ENCODE measurements at places on chromosomes 2 and 18.

DNA sequence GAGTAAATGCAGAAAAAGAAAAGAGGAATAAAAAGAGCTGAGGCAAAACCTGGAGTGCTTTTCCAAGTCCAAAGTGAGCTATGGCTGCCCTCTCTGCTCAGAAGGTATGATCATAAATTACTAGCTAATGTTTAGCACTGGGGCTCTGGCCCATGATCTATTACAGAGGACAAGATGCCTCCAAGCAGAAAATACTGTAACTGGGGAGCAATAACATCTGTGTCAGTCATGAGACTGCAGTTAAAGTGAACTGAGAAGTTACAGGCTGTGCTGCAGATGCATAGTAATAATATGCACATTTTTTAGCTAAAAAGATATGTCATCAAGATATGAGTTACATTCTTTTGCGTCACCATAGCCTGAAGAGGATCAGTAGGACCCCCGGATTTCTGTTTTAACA, 209.4 kb upstream of the RBBP8 start:
- no peak for DNase-seq

- no peak for DNase-seq
These were observed 301.8 kb upstream of the ID2 start for GRCh38 chr2:8380026-8380425.

- no peak for DNase-seq
These were observed 1218.5 kb downstream of the SUCLG1 start for GRCh38 chr2:83240611-83241010.

DNA sequence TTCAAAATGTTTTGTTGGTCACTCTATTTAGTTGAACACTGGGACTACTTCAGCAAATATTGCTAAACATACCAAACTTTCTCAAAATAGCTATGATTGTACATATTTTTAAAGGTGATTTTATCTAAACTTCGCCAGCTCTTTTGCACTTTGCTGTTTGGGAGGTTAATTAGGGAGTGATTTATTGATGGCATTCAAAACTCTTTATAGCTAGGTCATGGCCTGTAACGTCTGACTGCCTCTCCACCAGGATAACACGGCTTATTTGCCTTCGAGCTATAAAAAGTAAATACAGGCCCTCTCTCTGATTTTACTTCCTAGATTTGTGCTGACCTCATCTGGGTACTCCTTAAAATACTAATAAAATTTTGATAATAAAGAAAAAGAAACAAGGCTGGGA, 931.9 kb downstream of the DCDC2C start:
- DNase-seq: no peak

DNA sequence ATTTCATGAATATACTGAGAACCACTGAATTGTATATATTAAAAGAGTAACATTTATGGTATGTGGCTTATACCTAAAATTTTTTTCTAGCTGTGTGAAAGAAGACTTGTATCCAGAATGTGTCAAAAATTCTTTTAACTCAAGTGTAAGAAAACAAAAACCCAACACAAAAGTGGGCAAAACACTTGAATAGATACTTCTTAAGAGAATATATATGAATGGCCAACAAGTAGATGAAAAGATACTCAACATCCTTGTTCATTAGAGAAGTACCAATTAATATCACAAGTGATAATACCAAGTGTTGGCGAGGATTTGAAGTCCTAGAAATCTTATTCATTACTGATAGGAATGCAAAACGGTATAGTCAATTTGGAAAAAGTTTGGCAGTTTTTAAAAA, 107.2 kb upstream of the MYO3B start:
- no peak for DNase-seq

- no peak for DNase-seq
These were observed 6.0 kb upstream of the ARL4C start for GRCh38 chr2:234502919-234503285.

GRCh38 chr2:196336207-196336606, 164.8 kb upstream of the STK17B start:
- no peak for DNase-seq

GRCh38 chr2:72961036-72961720, 43.9 kb downstream of the EMX1 start:
- no peak for DNase-seq

DNA sequence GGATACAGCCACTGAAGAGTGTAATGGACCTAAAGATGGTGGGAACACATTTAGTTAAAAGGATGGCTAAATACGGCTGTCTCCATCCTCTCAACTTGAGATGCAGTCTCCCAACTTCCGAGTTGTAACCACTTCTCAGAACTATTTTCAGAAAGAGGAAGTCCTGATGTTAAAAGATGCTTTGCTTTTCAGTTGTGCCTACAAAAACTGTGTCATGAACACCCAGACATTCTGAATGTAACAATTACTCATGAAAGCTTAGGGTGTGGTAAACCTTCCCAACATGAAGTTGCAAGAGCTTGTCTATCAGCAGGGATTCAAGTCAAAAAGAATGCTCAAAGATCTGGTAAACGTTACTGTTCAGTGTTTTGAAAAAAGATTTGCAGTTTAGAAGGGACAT, 147.9 kb downstream of the DOCK10 start:
- DNase-seq: no peak

DNA sequence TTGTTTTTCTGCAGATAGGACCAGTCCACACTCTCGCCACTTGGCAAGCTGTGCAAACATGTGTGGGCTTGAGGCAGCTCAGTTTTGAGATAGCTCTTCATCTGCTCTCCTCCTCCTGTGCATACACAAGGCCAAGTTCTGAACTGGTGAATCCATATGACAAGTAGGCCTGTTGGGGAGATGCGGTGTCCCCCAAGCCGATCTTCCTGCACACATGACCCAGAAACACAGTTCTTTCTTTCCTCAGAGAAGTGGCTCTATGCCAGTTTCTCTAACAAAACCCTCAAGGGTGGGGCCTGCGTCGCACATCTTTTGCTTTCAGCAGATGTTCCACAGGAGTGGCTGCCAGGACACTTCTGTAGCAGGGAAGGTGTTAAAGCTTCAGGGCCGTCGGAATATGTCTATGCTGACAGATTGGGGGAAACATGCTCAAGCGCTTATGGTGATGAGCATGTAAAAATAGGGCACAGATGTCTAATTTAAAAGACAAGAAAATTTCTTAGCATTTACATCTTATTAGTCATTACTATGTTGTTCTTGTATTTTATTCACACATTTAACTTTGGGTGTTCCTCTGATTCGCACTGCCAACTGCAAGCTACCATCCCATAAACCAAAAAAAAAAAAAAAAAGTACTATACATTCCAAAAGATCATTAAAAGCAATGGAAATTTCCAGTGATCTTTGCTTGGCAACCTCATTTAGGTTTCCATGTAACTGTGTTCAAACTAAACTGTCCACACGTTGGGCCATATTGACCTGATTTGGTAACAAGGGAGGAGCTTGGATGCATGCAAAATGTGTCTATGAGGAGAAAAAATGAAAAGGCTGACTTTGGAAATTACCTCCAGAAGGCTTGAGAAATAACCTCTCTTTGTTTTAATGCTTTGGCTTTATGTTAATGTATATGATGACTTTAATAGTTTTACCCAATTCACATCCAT, 1055.5 kb upstream of the KLHL29 start:
- no peak for DNase-seq

- DNase-seq: no peak
These were observed 91.1 kb downstream of the C2orf74 start for GRCh38 chr2:61253136-61253535.

GRCh38 chr2:50513724-50514123, 518.2 kb downstream of the NRXN1 start:
- no peak for DNase-seq

DNA sequence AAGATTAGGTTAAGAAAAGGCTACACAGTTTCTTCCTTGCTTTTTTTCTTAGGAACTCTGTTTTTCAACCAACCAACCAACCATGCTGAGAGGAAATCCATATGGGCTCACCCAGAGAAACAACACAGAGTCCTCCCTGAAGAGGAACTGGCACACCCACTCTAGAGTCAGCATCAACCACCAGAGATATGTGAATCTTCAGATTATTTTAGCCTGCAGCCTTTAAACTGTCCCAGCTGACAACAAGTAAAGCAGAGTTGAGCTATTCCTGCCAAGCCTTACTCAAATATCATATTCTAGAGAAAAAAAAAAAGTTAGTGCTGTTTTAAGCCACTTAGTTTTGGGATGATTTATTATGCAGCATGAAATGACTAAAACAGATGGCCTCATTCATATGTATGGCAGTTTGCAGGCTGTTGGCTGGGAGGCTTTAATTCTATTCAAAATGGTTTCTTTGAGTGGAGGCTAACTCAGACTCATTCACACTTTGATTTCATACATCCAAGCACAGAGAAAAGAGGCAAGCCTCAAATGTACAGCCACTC, 1637.7 kb upstream of the LRRTM1 start:
- DNase-seq: no peak

DNA sequence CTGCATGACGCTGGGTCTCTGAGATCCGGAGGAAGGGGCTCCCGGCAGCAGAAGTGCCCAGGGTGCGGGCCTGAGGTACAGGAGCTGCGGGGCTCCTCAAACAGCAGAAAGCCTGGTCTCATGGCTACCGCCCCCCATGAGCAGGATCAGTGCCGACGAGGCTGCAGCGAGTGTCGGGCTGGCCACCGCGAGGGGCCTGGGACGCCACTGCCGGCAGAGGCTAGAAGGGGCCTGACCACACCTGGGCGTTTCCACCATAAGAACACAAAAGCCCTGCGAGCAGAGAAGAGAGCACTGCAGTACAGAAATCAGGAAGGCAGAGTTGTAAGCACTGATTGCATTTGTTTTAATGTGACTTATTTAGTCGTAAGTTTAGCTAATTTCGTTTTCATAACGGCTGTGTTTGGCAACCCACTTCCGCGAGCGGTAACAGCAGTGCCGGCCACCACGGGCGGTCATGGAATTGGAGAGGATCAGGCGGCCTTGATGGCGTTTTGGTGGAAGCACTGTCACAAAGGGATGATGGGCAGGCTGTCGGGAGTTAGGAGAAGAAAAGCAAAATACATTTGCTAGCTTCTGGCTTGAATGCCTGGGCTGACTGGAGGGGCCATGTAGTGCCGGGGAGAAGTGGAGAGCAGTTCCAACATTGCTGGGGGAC, 117.4 kb downstream of the HDAC4 start:
- no peak for DNase-seq

GRCh38 chr2:72613931-72614330, 211.9 kb downstream of the EXOC6B start:
- no peak for DNase-seq

GRCh38 chr18:2513616-2514015, 57.7 kb downstream of the METTL4 start:
- no peak for DNase-seq

DNA sequence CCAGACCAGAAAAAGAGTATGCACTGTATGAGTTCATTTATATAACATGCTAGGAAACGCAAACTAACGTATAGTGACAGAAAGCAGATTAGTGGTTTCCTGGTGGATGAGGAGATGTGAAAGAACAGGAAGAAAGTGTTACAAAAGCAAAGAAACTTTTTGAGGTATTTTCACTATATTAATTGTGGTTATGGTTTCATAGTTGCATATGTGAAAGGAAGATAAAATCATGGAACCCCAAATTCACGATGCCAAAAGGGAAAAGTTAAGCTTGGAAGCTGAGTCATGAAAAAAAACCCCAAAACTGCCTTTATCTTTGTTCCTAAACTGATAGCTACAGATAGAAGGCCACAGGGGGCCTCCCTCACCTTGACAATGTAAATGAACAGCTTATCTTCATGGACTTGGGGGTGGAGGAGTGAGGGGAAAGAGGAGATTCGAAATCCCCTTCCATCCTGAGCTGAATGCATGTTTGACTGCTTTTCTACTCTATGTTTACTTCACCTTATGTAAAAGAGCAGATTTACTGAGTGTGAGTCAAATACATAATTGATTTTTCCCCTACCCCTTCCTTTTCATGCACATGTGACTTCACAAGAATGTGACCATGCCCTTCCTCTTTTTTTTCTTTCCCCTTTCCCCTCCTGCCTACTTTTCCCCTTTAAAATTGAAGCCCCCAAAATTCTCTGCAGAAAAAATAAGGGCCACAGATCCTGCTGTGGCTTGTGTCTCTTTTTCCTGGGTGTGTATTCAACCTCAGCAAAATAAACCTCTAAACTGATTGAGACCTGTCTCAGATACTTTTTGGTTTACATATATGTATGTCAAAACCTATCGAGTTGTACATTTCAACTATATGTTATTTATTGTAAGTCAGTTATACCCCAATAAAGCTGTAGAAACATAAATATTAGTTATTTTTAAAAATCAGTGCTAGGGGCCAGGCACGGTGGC, 100.1 kb upstream of the TLK1 start:
- DNase-seq: no peak

GRCh38 chr2:191526536-191526935, 151.4 kb upstream of the NABP1 start:
- DNase-seq: no peak

DNA sequence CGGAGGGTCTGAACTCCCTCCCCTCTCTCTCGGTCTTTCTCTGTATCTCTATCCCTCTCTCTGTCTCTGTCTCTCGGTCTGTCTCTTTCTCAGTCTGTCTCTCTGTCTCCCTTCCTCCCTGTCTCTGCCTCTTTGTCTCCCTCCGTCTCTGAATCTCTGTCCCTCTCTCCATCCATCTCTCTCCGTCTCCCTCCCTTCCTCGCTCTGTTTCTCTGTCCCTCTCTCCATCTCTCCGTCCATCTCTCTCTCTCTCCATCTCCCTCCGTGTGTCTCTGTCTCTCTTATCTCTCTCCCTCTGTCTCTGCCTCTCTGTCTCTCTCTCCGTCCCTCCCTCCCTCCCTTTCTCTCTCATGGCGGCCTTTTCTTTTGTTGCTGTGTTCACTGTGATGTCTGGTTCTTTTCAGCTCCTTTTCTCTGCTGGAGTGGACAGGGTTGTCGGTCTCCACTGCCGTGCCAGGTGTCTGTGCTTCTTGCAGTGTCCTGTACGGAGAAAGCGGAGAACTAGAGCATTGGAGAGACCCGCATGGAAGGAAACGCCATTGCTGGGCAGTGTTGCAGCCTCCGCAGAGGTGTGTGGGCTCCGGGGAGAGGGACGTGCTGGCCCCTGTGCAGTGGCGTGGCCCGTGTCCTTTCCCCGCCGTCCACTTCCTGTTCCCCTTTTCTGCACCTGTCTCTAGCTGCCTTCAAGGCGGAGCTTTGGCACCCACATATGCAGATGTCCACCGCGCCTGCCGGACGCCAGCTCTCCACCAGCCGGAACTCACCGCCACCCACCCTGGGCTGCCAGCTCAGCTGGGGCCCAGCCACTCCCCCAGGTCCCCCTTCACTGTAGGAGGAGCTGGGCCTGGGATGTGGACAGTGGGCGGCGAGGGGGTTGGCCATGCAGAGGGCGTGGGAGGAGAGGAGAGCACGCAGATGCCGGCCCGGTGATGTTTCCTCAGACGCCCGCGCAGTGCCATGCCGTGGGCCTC, 113.1 kb downstream of the NFATC1 start:
- no peak for DNase-seq
